ENCODE measurements at places on chromosomes 3 and 15. TPM values are rescaled to one million over a fixed set of nuclear protein-coding genes. Genes with fewer than 3 reads are reported as not detected.

SLC9A9 gene
- polyA plus RNA-seq, result 14.0 TPM

SLC2A2 gene
- not detected for polyA plus RNA-seq

NPAP1 gene
- polyA plus RNA-seq, result not detected

ZNF502 gene
- polyA plus RNA-seq, result 5.8 TPM

SAMD7 gene
- not detected for polyA plus RNA-seq

CCR2 gene
- 0.58 TPM for polyA plus RNA-seq

IRAK2 gene
- polyA plus RNA-seq, result 0.86 TPM

FBXL22 gene
- 38.4 TPM for polyA plus RNA-seq

SELENOS gene
- polyA plus RNA-seq, result 36.5 TPM

MEF2A gene
- 54.5 TPM for polyA plus RNA-seq

CADPS gene
- polyA plus RNA-seq, result 1.4 TPM

C15orf62 gene
- polyA plus RNA-seq, result 1.4 TPM

TERC gene
- polyA plus RNA-seq, result not detected

GANC gene
- polyA plus RNA-seq, result 17.0 TPM

SCAANT1 gene
- polyA plus RNA-seq, result 1.1 TPM

RARRES1 gene
- 3.3 TPM for polyA plus RNA-seq

CCR9 gene
- polyA plus RNA-seq, result not detected

TBL1XR1 gene
- polyA plus RNA-seq, result 74.9 TPM

RTP2 gene
- polyA plus RNA-seq, result not detected

IGSF10 gene
- 2.8 TPM for polyA plus RNA-seq

LRRK1 gene
- 6.1 TPM for polyA plus RNA-seq

ZNF662 gene
- 15.8 TPM for polyA plus RNA-seq

ABHD10 gene
- 23.3 TPM for polyA plus RNA-seq

DCLK3 gene
- polyA plus RNA-seq, result 4.5 TPM

TGM5 gene
- 0.08 TPM for polyA plus RNA-seq

OR5K2 gene
- not detected for polyA plus RNA-seq

GABRR3 gene
- not detected for polyA plus RNA-seq

RYR3 gene
- 48.3 TPM for polyA plus RNA-seq

Measured in hindlimb muscle (tissue), 1 donor.